ENCODE measurements at places on chromosomes 3 and 15.

GRCh38 chr3:52973806-52974205 lies 72.1 kb downstream of the SFMBT1 start:
- DNase-seq: no peak

DNA sequence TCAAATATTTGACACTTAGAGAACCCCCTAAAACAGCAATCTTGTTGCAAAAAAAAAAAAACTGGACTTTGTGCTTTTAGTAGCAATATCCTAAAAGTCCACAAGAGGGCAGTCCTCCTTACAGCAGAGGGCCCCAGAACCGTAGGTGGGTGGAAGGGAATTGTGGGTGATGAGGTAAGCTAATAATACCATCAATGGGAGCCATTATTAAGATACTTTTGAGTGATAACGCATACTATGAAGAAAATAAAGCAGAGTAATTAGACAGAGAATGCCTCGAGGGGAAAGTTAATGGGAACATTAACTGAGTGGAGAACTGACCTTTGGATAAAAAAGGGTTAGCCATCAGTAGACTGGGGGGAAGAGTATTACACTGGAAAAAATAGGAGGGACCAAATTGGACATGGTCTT lies 229.9 kb downstream of the THRB start:
- no peak for DNase-seq

- no peak for DNase-seq
Measured at GRCh38 chr15:89999676-90000185, 1.4 kb upstream of the ZNF710 start.

DNA sequence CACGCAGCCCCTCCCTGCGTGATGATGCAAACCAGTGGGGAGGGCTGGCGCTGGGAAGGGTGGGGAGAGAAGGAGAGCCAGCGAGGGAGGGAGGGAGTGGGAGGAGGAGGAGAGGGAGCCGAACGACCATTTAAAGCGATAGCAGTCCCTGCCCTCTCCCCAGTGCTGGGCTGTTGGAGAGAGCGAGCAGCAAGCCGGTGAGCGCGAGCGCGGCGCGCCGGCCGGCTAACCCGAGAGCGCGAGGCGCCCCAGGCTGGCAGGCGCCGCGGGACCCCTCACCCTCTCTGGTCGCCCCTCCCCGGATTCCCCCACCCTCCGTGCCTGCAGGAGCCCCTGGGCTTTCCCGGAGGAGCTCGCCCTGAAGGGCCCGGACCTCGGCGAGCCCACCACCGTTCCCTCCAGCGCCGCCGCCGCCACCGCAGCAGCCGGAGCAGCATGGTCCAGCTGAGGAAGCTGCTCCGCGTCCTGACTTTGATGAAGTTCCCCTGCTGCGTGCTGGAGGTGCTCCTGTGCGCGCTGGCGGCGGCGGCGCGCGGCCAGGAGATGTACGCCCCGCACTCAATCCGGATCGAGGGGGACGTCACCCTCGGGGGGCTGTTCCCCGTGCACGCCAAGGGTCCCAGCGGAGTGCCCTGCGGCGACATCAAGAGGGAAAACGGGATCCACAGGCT lies at the start of gene GRM7:
Gene GRM7, plus strand, starts transcription at position 162 of the 671 bp plus-strand sequence.
- DNase-seq: no peak

DNA sequence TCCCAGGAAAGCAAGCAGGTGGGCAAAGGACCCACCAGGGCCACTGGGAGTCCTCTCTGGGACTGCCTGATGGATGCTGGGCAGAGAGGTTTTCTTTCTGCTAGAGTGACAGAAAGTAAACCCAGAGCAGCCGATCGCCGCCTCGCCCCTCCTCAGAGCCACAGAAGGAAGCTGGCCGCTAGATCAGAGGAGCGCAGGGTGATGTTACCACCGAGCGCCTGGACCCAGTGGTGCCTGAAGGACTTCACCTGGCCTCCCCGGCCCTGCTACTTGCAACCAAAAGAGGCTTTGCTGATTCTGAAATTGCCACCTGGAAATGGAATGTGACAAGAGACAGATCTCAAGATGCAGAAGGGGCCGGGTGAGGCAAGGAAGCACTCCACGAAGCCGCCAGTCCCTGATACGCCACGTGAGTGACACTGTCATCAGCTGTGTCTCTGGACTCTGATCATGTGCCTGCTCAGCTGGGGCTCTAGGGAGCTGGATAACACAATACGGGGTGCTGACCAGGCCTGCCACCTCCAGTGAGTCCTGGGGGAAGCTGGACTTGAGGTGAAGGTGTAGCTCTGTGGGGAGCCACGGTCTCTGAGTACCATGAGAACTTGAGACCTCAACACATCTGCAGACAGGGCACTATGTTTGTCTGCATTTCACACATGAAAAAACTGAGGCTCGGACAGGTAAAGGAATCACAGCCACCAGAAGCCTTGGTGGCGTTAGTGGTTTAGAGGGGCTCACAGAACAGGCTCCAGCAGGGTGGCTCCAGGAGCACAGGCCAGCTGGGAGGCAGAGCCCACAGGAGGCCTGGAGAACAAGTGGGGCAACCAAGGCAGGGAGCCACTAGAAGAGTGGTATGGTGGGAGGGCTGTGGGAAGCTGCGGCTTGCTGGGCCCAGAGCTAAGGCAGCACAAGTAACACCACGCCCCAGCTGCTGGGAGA lies 137.9 kb upstream of the PRR20G start:
- no peak for DNase-seq

- DNase-seq: no peak
Measured at GRCh38 chr3:115658032-115658336, 34.7 kb downstream of the GAP43 start.

GRCh38 chr3:10397879-10398278 lies 77.0 kb upstream of the SEC13 start:
- no peak for DNase-seq

GRCh38 chr3:188754267-188754666 lies 417.5 kb upstream of the TPRG1 start:
- no peak for DNase-seq

DNA sequence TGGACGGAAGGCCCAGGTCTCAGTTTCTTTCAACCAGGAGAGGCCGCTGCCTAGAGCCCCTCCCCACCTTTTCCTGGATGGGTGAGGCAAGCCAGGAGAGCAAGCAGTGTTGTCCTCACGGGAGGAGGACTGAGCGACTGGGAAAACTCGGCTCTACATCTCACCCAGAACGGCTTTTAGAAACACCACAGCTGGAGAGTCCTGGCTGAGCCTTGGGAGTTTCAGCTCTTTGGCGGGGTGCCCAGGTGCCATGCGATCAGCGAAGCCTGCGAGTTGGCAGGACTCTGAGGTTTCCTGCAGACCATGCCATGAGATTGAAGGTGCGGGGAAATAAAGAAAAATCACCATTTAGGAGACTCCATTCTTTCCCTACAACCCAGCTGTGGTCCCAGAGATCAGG lies 26.0 kb downstream of the PPCDC start:
- no peak for DNase-seq

DNA sequence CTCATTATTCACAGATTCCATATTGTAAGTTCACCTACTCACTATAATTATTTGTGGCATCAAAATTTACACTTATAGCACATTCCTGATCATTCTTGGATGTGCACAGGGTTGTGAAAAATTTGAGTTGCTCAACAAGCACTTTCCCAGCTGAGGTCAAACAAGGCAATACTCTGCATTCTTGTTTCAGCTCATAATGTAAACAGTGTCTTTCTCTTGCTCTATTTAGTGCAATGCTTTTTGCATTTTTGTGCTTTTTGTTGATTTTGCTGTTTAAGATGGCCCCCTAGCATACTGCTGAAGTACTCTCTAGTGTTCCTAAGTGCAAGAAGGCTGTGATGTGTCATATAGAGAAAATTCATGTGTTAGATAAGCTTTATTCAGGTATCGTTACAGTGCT lies 66.7 kb upstream of the TNIK start:
- DNase-seq: no peak

- DNase-seq: no peak
Measured at GRCh38 chr15:64443016-64443415, 17.4 kb upstream of the ZNF609 start.

GRCh38 chr3:46709721-46710120 lies 7.9 kb downstream of the PRSS50 start:
- DNase-seq: no peak

- no peak for DNase-seq
Measured at GRCh38 chr3:24508423-24508839, 13.8 kb upstream of the THRB start.

DNA sequence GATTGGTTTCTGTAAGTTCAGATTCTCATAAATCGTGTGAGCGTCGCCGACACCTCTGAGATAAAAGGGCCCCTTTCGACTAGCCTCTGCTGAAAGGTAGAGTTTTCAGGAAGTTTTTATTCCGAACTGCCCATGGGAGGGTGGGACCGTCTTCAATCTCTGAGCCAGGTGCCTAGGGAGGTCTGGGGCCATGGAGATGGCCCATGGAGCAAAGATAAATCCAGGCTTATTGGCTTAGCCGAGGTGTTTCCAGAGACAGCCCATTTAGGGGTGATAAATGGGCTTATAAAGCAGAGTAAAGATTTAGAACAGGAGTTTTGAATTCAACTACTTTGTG lies 442 bp downstream of the QTRT2 start:
- no peak for DNase-seq

- no peak for DNase-seq
Measured at GRCh38 chr3:173887888-173888287, 490.3 kb downstream of the NLGN1 start.

DNA sequence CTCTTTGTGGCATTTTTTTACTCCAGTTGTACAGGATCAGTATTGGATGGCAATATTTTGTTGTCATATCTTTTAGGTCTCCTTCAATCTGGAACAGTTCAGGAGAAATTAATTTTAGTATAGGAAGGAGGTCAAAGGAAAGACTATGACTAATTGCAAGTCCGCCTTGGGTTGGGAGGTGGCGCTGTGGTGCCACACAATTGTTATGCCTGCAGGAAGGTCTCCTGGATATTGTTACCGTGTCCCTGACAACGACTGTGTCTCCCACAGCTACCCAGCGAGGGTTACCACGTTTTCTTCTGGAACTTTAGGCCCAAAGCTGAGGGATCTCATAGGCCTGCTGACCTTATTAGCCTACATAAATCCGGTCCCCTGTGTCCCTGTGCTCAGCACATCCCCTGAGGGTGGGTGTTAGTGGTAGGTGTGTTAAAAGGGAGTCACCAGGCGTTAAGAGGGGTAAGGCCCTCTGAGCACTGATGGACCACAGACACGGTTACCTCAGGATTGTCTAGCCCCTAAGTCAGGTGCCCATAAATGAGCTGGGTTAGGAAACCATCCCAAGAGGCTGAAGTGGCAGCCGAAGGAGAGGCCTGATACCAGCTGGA lies 31.5 kb downstream of the KCNAB1 start:
- no peak for DNase-seq

GRCh38 chr3:52178537-52178936 lies 19.4 kb upstream of the ALAS1 start:
- no peak for DNase-seq

- DNase-seq: no peak
Measured at GRCh38 chr15:79994615-79995014, 23.6 kb upstream of the BCL2A1 start.

- no peak for DNase-seq
Measured at GRCh38 chr3:72907731-72908620, 20.1 kb downstream of the GXYLT2 start.

GRCh38 chr15:70314018-70314354 lies 216.3 kb upstream of the TLE3 start:
- no peak for DNase-seq

- no peak for DNase-seq
Measured at GRCh38 chr3:77618686-77619085, 578.8 kb downstream of the ROBO2 start.

- DNase-seq: no peak
Measured at GRCh38 chr3:150874666-150875219, 30.5 kb downstream of the MINDY4B start.

DNA sequence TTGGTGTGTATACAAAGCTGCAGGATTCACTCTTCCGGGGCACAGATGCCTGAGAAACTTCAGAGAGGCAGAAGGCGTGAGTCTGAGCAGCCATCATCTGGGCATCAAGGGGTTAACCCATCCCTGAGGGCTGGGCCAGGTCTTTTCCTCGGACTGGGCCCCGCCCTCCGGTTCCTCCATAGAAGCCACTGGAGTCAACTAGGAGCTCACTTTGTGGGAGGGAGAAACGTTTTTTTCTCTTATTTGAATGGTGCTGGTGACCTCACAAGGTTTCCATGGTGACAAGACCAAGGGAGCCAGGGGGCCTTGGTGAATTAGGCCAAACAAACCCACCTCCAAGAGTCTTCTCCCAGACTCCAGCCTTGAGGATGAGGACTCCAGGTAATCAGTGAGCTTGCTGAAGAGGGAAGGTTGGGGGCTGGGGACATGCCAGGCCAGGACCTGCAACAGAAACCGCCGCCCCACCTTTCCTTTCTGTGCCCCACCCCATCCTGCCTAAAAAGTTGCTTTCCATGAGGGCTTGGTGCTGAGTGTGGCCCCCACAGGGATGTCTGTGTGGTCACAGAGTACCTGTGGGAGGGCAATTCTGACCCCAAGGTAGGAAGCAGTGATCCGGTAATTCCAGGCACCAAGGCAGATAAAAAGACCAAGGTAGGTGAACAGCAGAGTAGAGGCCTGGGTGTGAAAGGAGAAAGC lies 14.8 kb upstream of the INSYN1 start:
- no peak for DNase-seq

- DNase-seq: no peak
Measured at GRCh38 chr3:49296781-49297411, 19.9 kb upstream of the C3orf62 start.

- no peak for DNase-seq
Measured at GRCh38 chr15:69141833-69142232, 18.6 kb upstream of the GLCE start.

- no peak for DNase-seq
Measured at GRCh38 chr15:27482287-27482686, 511.3 kb downstream of the GABRG3 start.

DNA sequence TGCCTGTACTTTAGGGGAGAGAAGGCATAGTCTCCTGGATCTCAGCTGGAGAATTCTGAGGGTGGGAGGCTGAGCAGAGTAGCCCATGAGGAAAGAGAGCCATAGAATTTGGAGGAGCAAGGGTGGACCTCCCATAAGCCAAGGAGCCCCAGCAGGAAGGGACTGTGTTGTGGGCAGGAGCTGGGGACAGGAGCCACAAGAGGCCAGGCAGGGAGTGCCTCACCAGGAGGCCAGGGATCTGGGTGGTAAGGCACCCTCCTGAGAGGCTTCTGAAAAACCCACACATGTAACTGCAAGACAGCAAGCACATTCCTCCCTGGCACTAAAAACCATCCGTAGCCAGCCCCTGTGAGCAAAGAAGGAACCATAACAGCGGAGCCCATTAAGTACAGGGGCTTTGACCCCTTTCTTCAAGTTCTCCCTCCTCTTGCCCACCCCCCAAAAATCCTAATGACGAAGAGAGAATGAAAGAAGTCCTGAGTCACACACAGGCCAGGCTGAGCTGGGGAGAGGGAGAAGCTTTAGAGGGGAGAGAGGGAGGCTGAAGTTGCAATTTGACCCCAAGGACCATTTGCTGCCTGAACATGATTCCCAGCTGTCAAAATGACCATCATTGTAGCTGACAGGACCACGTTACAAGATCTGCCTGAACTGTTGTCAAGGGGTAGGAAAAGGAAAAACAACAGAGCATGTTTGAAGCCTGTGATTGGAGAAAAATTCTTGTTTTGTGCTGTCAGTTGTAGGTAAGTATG lies 82.6 kb downstream of the TRIM42 start:
- DNase-seq: no peak

Data from effector CD8-positive, alpha-beta T cell (primary cell).